ENCODE measurements at places on chromosomes 16 and 17.
A peak's percentile ranks its signal among the peaks of the same experiment; 100 is the strongest.

- no peak for DNase-seq
Measured at GRCh38 chr16:58265480-58266052, 29.3 kb downstream of the PRSS54 start.

DNA sequence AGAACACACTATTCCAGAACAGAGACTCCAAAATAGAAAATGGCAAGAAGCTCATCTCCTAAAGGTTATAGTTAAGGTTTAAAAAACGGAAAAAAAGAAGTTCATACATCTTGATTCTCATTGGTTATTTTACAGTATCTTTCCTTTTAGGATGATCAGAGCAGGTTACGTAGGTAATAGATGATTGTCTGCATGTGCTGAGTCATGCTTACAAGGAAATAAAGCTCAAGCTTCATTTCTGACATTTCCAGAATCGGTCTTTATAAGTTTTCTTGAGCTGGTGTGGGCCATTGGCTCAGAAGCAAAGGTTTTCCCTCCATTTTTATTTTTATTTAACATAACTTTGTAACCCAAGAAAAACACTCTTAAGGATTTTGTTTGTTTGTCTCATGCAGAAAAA is 1030.3 kb upstream of the CDH8 start:
- DNase-seq, result no peak

DNA sequence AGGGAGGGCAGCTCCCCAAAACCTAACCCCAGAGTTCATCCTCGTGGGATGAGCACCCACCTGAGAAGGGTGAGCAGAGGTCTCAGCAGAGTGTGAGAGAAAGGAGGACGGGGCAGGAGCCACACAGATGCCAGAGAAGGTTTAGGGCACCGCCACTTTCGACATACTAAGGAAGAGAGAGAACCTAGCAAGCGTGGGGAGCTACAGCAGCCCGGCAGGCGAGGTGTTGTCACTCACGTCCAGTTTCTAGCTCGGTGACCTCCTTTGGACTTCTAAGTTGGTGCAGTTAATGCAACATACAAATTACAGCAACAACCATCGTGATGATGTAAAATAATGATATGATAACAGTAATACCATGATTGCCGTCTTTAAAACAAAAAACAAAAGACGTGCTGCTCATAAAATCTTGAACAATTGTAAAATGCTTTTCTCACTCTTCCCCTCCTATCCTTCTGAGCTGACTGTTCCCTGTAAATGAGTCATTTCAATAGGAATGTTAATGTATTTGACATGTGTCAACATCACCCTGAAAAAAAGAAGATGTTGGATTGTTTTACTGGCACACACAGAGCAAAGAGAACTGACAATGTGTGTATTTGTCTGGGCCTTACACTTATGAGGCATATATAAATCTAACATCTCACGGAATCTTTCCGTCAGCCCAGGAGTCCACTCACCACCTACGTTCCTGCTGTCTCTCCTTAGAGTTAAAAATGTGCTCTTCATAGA is 158.2 kb upstream of the MAF start:
- no peak for DNase-seq

GRCh38 chr16:70695331-70696070 is 9.6 kb upstream of the MTSS2 start:
- DNase-seq, result no peak

DNA sequence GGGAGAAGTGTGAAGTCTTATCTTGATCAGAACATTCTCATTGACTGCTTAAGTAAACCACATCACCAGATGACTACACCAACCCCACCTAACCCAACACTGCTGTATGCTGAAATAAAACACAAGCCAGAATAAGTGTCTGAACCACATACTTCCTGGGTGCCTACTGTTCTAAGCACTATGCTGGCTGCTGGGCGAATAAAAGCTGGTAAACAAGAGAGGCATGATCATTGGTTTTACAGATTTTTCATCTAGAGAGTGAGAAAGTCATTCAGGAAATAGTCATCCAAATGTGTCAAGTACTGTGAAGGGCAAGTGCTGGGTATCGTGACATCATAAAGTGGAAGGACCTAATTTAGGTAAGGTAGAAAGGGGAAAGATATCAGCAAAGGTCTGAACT is 199.0 kb upstream of the SOX9 start:
- DNase-seq, result no peak

- peak; percentile 1 for DNase-seq
Measured at GRCh38 chr17:55845385-55845784, 94.5 kb downstream of the PCTP start.

DNA sequence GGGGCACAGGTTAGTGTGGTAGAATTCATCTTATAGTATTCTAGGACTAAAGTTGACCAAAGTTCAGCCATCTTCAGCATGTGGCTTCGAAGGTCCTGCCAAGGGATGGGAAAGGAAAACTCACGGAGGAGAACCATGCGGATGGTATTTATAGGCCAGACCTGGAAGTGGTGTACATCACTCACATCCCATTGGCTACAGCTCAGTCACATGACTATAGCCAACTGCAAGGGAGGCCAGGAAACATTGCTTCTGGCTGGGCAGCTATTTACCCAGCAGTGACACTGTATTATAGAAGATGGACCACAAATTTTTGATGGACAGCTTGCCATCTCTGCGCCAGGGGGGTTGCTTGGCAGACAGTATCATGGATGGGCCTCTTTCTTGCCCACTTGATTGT is 35.7 kb upstream of the COQ7 start:
- DNase-seq, result no peak

GRCh38 chr17:43030137-43030767 is 5.2 kb downstream of the RND2 start:
- no peak for DNase-seq
